ENCODE measurements at places on chromosomes 13 and 19.

- no peak for DNase-seq
Observed at GRCh38 chr19:41325640-41325946, 15.6 kb downstream of the CCDC97 start.

- DNase-seq, result no peak
Observed at GRCh38 chr13:26168835-26169234, 53.3 kb downstream of the RNF6 start.

GRCh38 chr19:5988517-5989387 lies 10.8 kb upstream of the RANBP3 start:
- DNase-seq, result no peak

- DNase-seq, result peak; percentile 24
Observed at GRCh38 chr13:20654156-20654555, 49.3 kb upstream of the IL17D start.

GRCh38 chr13:84607261-84608013 lies 725.2 kb upstream of the SLITRK1 start:
- no peak for DNase-seq

- DNase-seq, result no peak
Observed at GRCh38 chr13:110132225-110132982, 174.6 kb downstream of the COL4A1 start.

- DNase-seq, result no peak
Observed at GRCh38 chr13:25175026-25175425, 2.9 kb upstream of the AMER2 start.

DNA sequence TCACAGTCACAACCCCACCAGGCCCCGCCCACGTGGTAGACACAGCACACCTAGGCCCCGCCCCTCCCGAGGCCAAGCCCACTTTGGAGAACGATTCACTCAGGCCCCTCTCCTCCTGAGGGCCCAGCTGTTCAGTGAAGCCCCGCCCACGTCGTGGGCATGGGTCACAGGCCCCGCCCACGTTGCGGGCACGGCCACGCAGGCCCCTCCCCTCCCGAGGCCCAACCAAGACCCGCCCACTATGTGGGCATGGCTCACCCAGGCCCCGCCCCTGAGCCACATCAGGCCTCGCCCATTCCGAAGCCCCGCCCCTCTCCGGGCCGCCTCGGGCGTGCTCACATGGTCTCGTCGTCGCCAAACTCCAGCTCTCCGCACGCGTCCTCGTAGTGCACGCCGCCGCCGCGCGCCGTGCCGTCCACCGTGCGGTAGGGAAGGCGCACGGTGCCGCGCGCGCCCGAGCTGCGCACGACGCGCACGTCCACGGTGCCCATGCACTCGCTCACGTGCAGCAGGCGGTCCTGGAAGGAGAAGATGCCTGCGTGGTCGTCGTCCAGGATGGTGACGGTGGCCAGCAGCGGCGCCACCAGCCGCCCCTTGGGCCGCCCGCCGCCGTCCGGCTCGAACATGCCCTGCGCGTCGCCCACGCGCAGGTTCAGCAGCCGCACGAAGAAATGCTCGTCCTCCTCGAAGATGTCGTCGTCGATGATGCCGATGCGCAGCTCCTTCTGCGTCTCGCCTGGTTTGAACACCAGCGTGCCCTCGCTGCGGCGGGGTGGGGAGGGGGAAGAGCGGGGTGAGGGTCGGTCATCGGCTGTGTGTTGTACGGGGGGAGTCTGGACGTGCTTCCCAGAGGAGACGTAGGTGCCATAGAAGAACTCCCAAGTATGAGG lies 24.0 kb downstream of the SLC8A2 start:
- DNase-seq, result no peak

- no peak for DNase-seq
Observed at GRCh38 chr13:85141401-85141800, 657.8 kb downstream of the SLITRK6 start.

GRCh38 chr19:23095418-23095817 lies 21.4 kb upstream of the ZNF730 start:
- DNase-seq, result no peak

DNA sequence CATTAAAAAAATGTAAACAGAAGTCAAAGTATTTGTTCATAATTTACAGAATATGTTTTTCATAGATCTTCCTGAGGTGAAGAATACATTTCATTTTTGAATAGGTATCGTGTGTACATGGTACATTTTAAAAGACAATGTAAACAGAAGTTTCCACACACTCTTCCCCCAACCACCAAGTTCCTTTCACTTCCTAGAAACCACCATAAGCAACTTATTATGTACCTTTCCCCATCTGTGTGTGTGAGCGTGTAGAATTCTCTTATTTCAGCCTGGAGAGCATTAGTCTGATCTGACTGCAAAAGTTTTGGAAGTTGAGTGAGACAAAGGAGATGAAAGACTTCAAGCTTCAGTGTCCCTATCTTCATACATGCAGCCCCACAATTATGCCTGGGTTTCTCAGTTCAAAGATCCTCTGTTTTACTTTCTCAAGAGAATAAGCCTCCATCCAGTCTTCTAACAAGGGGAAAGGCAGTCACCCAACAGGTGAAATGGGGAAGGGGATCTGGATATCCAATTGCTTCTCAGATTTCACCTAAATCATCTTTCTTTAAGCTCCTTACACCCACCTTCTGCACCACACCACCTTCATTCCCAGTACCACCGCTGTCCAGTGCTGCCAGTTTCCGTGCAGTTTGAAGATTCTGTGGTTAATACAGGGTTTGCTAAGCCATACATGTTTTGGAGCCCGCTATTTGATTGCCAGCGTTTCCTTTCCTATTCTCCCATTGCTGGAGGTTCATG lies 2.1 kb downstream of the TEX30 start:
- DNase-seq, result no peak

- no peak for DNase-seq
Observed at GRCh38 chr13:95463531-95463930, 89.0 kb upstream of the CLDN10 start.

- no peak for DNase-seq
Observed at GRCh38 chr13:30744681-30745077, 9.3 kb downstream of the ALOX5AP start.

GRCh38 chr13:111480976-111481375 lies 160.5 kb downstream of the TEX29 start:
- DNase-seq, result no peak

GRCh38 chr19:50721441-50722137 lies 1.6 kb upstream of the CLEC11A start:
- no peak for DNase-seq

DNA sequence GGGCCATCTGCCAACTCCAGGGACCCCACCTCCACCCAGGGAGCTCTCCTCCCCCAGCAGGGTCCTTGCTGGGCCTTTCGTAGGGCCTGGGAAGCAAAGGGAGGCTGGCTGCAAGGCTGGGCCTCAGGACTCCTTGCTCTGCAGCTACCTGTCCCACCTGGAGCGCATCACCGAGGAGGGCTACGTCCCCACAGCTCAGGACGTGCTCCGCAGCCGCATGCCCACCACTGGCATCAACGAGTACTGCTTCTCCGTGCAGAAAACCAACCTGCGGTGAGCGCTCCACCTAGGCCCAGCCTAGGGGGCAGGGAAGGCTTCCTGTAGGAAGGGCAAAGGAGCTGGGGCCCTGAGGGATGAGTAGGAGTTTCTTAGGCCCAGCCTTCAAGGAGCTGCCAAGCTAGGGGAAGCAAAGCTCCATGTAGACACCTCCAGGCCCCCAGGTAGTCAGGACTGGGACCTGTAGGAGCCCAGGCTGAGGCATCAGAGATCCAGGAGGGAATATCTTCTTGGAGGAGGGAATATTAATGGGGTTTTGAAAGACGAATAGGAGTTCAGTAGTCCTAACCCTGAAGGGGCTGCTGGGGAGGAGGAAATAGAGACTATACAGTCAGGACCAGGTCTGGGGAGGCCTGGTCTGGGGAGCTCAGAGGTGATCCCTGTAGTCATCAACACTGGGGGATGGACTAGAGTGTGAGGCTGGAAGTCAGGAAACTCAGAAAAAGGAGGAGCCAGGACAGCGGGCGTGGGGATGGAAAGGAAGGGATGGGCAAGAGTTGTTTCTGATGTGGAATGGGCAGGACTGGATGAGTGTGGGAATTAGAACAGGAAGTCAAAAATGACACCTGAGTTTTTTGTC lies 16.0 kb downstream of the GNA15 start:
- DNase-seq, result no peak

GRCh38 chr13:51820016-51820597 lies 16.1 kb upstream of the DHRS12 start:
- no peak for DNase-seq

- DNase-seq, result no peak
Observed at GRCh38 chr13:101309014-101309619, 107.2 kb downstream of the NALCN start.

- DNase-seq, result no peak
Observed at GRCh38 chr13:66842766-66843165, 387.4 kb downstream of the PCDH9 start.

GRCh38 chr19:13381827-13382632 lies 124.2 kb downstream of the CACNA1A start:
- no peak for DNase-seq

DNA sequence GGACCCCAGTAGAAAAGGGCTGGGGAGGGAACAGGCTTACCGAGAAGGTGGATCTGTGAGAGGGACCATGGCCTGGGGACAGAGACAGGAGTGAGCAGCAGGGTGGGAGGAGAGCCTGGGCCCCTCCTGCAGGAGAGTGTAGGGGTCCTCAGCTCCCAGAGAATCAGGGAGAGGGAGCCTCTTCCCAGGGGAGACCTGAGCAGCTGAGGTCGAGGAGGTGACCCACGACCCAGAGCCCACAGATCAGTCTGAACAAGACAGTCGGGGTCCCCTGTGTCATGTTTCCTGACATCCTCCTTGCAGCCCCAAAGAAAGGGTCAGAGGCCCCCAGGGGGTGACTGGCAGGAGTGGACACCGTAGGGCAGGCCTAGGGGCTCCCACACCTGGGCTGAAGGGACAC lies 6.7 kb downstream of the CEACAM4 start:
- DNase-seq, result no peak

- DNase-seq, result no peak
Observed at GRCh38 chr13:20512042-20512683, 13.5 kb downstream of the CRYL1 start.

DNA sequence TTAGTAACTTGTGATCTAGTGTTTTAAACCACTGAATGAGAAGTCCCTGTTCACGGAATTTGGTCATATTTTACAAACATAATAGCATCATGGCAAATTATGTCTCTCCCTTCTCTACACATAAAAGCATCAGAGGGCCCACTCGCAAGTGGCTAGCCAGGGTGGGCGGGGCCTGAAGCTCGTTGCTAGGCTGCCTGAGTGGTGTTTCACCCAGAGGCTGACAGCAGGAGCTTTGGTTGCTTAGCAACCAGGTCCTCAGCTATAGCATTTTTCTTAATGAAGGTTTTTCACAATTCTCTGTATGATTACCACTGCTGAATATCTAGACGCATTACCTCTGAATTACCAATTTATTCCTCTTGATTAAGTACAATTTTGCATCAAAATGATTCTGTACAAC lies 126.5 kb downstream of the NALCN start:
- peak; percentile 3 for DNase-seq

DNA sequence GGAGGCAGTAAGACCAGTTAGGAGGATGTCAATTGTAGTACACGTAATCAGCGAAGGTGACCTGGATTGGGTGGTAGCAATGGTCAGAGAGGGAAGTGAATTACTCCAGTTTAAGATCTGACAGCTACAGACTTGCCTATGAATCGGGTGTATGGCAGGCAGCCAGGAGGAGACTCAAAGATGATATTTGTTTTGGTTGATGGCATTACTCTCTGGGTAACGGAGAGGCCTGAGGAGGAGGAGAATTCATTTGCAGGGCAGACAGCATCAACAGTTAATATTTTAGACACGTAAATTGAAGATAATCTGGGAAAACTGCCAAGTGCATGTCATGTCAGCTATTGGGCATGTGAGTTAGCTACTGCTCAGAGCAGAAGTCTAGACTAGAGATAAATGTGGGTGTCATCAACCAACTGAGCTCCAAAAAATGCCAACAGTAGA lies 109.2 kb downstream of the SGCG start:
- DNase-seq, result no peak

DNA sequence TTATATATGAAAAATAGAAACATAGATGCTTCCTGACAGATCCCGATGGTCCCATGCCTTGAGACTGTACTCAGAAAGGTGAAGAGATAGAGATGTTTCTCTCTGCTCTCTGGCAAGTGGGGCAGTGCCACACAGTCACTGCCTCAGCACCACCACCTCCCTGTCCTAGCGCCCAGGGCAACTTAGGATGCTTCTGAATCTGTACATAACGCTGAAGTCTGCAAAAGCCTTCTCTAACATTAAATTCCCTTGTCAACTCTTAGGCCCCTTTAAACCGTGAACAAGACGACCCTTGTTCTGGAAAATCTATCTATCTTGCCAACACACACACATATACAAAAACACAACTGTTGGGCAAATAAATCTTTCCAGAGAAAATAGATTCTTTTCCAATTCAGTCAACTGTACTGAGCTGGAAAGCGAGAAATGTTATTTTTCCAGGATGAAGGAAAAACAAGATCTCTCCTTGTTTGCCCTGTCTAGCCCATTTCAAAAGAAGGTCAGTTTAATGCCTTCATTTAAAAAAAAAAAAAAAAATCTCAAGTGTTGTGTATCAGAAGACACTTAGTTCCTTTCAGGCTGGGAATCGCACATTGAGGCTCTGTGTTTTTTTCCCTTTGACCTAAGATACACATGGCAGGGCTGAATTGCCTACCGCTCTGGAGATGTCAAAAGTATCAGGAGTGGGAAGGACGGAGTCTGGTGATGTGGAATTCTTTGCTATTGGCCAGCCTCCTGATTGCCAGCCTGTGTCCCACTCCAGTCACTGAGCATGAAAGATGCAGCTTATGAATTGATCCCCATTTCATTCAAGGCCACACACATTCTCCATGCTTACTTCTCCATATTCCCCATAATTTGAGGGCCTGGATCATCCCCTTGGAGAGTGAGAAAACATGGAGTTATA lies 241.4 kb downstream of the LACC1 start:
- DNase-seq, result no peak

- no peak for DNase-seq
Observed at GRCh38 chr19:51520728-51521127, 10.7 kb downstream of the SIGLEC6 start.

DNA sequence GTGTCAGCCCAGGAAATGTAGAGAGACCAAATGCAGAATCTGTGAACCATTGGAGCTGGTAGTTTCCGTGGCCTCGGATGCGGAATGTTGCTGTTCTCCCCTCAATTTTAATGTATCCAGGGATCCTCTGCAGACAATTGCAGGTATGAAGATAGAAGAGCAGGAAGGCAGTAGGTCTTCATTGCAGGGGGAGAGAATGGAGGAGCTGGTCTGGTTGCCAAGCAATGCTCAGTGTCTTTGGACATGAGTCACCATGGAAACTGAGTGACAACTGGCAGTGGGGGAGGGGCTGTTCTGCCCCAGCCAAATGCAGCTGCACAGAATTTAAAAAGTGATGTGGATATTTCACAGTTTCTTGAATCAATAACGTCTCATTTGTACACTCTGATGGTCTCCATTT lies 56.1 kb upstream of the ZNF835 start:
- no peak for DNase-seq

GRCh38 chr19:33291623-33292534 lies 10.5 kb downstream of the CEBPA start:
- no peak for DNase-seq

- peak; percentile 24 for DNase-seq
Observed at GRCh38 chr13:62320129-62321108, 904.8 kb upstream of the PCDH20 start.

- DNase-seq, result no peak
Observed at GRCh38 chr13:95356916-95357315, 55.7 kb upstream of the ABCC4 start.

Data from smooth muscle cell of the brain vasculature (primary cell).